AG20443 (cell line): ENCODE measurements at places on chromosomes 5 and 9.

GRCh38 chr5:10860645-10861422 is 99.8 kb upstream of the DAP start:
- DNase-seq: peak; percentile 34

- no peak for DNase-seq
These were observed 333.6 kb downstream of the CSNK1G3 start for GRCh38 chr5:123845356-123846100.

DNA sequence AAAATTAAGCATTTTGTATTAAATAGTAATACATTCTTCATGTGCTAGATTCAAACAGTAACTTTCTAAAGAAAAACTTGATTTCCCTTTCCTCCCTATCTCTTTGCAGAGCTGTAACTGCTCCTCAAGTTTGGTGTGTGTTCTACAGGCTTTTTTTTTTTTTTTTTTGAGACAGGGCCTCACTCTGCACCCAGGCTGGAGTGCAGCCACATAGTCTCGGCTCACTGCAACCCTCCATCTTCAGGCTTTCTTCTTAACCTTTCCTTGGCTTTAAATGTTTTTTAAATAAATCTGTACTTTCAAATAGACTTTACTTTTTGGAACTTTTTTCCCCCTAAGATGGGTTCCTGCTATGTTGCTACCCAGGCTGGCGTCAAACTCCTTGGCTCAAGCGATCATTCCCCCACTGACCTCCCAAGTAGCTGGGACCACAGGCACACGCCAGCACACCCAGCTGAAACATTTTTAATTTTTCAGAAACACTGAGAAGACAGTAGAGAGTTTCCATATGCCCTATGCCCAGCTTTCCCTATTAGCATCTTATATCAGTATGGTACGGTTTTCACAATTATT is 9.1 kb downstream of the NDFIP1 start:
- no peak for DNase-seq

DNA sequence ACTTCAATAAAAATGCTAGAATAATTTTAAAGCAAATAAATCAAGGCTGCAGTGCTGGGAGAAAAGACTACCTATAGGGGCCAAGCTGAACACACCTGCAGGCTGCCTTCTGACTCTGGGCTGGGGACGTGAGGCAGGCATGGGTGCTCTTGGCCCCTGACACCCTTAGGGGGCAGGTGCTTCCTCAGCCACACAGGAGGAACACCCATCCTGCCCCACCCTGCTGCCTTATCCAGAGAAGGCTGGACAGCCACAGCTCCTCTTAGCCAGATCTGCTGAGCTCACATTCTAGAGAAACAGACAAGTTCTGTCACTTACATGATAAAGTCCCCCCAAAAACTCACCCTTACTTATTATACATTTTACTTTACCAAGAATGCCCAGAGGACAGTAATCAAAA is 6.6 kb upstream of the LMX1B start:
- no peak for DNase-seq

- DNase-seq: no peak
These were observed 8.2 kb downstream of the PRRC2B start for GRCh38 chr9:131402073-131402472.

- DNase-seq: no peak
These were observed 163.4 kb downstream of the ERCC6L2 start for GRCh38 chr9:96038914-96039313.

- DNase-seq: no peak
These were observed 15.0 kb downstream of the NINJ1 start for GRCh38 chr9:93118863-93119702.

GRCh38 chr5:66989286-66989685 is 207.3 kb downstream of the CD180 start:
- no peak for DNase-seq

DNA sequence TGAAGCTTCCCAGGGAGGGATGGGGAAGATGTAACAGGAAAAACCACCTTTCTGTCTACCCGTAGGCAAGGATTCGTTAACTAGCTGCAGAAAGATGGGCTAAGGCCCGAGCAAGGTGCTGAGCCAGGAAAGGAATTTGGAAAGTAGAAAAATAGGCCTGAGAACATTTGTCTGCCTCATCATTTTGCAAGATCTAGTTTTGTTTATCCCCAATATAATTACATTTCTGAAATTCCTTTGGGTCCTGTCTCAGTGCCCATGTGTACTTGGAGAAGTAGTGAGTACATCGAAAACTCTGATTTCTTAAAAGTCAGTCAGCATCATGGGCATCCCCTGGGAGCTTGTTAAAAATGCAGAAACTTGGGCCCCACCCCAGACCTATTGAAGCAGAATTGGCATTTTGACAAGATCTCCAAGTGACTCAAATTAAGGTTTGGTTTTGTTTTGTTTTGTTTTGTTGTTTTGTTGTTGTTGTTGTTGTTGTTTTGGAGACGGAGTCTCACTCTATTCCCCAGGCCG is 52.1 kb upstream of the CEMIP2 start:
- DNase-seq: peak; percentile 31

DNA sequence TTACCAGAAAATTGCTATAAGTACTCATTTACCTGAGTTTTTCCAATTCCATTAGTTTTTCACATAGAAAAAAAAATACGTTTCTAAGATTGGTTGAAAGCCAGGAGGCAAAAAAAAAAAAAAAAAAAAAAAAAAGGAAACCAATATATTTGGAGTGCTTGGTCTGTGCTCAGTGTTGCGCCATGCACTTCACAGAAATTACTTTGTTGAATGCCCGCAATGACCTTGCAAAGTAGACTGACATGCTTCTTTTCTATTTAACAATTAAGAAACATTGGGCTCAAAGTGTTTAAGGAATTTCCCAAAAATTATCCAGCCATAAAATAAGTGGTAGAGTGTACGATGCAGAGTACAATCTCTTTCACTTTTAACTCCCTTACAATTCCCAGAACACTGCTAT is 65.2 kb upstream of the PAPPA start:
- no peak for DNase-seq

GRCh38 chr5:115551415-115551814 is 6.8 kb upstream of the FEM1C start:
- DNase-seq: peak; percentile 60

- DNase-seq: no peak
These were observed 92.7 kb downstream of the VCAN start for GRCh38 chr5:83564069-83564749.

GRCh38 chr5:35794328-35794619 is 62.4 kb upstream of the IL7R start:
- no peak for DNase-seq

DNA sequence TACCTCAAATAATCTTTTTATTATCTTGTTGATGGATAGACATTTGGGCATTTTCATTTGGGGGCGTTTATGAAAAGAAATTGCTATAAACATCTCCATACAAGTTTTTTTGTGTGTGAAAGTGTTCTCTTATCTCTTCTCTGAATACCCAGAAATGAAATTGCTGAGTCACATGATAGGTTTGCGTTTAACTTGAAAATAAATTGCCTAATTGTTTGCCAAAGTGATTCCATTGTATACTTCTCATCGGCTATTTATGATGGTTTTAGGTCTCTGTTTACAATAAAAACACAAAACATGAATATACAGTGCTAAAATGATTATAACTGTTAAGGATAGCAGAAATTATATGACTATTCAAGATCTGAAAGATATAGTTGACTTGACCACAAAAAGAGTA is 361.7 kb downstream of the TAF11L14 start:
- DNase-seq: no peak

DNA sequence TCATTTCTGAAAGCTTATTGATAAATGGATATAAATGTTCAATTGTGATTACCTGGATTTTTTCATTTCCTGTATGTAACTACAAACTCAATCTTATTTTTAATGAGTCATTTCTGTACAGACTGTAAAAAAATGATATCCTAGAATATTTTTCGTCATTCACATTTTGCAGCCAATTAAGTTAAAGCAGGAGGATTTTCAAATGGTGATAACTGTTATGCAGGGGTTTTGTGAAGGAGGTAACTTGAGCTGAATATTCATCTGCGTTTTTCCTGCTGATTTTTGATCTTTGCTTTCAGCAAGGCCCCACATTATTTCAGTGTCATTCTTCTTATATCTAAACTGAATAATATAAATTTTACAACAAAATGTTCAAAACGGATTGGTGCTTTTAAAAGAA is 74.1 kb downstream of the SLF1 start:
- DNase-seq: no peak

GRCh38 chr5:67093279-67093678 is 103.3 kb downstream of the CD180 start:
- no peak for DNase-seq

DNA sequence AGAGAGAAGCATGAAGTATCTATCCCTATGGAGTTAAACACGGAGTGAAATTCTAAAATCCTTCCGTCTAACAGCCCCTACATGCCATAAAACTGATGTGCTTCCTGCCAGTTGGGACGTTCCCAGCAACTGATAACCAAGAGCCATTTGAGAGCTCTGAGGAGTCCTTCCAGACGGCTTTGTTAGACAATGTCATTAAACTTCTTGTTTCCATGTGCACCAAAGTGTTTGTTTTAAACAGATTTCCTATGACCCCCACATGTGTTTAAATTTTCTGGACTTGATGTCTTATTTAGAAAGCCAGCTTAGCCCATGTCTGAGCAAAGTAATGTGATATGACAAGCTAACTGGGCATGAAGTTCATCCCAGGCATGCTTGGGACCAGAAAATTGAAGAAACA is 57.2 kb upstream of the LPAR1 start:
- DNase-seq: no peak

GRCh38 chr5:77568082-77568481 is 70.4 kb downstream of the OTP start:
- DNase-seq: no peak

- no peak for DNase-seq
These were observed 15.3 kb upstream of the AHRR start for GRCh38 chr5:306011-306805.

- DNase-seq: peak; percentile 39
These were observed 456.4 kb downstream of the NFIB start for GRCh38 chr9:13857521-13857920.

DNA sequence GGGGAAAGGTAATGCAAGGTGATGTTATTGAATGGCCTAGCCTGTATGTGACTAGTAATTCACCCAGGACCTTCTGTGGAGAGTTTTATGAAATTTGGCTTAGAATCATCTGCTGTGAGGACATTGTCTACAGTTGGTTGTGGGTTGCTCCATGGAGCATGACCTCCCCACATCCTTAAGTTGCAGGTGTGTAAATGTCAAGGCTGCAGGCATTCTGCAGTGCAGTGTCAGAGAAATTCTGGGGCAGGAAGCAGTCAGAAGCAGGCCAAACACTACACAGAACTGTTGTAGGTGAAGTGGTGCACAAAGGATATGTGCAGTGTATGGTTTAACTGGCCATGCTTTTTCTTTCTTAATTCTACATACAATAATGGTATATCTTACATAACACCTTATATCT is 588.3 kb downstream of the EBF1 start:
- no peak for DNase-seq

- no peak for DNase-seq
These were observed 11.5 kb downstream of the PRR7 start for GRCh38 chr5:177457852-177458681.

DNA sequence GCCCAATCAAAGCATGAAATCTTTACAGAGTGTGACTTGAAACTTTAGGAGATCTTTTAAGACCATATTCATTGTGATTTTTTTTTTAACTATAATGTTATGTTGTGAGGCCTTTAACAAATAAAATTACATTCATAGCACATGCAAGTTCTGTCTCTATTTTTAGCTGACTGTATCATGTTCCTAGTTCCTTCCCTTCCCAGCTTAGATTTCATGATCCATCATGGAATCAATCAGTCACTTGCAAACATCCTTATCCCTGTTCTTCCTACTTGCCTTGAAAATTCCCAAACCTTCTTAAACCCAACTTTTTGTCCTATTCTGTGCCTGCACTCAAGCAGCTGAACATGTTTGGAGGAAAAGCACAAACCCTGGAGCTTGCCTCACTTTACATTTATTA is 141.8 kb downstream of the DMXL1 start:
- no peak for DNase-seq

DNA sequence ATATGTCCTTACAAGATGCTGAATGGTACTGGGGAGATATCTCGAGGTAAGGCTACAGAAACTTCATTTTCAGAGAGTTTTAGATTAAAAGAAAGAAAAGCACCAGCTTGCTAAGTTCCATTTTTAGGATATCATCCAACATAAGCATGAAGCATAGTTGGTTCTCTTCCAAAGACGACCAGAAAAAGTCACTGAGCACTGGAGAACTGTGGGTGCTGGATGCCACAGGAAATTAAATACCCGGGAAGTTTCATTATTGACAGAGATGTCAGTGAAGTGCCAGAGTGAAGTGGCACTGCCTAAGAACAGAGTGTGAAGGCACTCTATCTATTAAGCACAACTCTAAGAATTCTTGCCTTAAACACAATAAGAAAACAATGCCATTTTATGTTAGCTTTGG is 76.8 kb downstream of the PIK3R1 start:
- DNase-seq: no peak

DNA sequence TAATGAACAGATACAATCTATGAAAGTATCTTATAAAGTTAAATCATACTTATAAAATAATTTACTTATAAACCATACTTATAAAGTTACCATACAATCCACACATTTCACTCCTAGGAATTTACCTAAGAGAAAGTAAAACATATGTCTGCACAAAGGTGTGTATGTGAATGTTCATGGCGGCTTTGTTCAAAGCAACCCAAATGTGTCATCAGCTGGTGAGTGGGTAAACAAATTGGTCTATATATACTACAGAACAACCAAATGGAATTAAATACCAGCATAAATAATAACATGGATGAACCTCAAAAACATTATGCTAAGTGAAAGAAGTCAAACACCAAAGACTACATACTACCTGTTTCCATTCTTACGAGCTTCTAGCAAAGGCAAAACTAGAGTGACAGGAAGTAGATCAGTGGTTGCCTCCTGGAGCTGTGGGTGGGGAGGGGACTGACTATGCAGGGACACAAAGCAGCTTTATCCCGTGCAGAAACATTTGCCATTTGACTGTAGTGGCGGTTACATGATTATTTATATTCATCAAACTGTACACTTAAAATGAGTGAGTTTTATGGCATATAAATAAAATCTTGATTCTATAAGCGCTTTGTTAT is 10.6 kb downstream of the TRAF1 start:
- no peak for DNase-seq

- no peak for DNase-seq
These were observed 283.4 kb downstream of the PRELID2 start for GRCh38 chr5:145551714-145552113.

DNA sequence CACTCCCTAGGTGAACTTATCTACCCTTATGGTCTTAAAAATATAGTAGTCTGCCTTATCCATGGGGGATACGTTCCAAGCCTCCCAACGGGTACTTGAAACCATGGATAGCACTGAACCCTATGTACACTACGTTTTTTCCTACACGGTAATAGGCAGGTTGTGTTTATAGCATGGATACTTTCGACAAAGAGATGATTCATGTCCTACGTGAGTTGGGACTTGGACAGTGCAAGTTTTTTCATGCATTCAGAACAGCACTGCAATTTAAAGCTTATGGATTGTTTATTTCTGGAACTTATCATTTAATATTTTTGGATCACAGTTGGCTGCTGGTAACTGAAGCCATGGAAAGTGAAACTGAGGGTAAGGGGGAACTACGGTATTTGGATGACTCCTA is 88.1 kb downstream of the CNTLN start:
- DNase-seq: no peak
